DMS 273 treated with DMSO at 0.1 percent for 48 hours (cell line): ENCODE measurements at places on chromosomes 5 and 9.

DNA sequence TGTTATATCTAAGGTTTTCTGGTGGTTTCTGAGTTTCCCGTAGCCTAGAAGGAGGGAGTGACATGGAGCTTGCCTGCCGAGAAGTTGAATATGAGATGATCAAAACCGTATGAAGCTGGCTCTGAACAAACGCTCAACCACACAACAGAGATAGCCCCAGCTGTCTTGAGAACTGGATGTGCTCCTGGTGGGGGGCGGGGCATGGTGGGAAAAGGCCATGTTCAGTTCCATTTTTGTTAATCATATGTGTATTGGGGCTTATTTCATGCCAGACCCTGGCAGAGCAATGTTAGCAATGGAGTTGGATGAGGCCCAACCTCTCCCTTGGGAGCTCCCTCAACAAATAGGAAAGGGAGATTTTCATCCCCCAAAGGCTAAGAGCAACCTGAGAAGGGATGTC is 4.8 kb downstream of the CCL19 start:
- DNase-seq: no peak

DNA sequence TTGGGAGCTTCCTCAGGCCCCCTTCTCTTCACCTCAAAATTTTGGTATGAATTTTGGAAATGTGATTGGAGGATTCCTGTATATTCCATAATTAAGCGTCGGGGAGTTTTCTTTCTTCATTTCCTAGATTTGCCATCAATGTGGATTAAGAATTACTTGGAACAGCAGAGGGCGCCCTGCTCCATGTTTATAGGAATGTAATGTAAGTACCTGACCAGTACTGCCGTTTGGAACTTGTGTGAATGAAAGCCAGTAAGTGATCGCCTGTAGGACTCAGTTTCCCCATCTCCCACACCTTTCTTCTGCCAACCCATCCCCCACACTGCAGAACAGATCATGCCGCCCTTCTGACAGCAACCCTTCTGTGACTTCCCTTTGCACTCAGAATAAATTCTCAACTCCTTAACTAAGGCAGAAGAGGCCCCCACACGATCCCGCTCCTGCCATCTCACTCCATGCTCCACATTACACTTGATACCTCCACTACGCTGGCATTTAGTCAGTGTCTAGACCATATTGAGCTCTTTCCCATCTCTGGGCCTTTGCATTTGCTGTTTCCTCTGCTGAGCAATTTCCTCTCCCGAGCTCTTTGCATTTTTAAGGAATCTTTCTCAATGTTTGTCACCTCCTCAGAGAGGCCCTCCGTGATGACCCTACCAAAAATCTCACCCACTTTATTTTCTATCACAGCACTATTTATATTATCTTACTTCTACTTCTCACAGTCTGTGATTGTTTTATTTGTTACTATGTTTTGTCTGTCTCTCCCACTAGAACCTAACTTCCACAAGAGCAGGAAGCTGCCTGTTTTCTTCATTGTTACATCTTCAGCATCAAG is 79.5 kb upstream of the HTR4 start:
- no peak for DNase-seq

DNA sequence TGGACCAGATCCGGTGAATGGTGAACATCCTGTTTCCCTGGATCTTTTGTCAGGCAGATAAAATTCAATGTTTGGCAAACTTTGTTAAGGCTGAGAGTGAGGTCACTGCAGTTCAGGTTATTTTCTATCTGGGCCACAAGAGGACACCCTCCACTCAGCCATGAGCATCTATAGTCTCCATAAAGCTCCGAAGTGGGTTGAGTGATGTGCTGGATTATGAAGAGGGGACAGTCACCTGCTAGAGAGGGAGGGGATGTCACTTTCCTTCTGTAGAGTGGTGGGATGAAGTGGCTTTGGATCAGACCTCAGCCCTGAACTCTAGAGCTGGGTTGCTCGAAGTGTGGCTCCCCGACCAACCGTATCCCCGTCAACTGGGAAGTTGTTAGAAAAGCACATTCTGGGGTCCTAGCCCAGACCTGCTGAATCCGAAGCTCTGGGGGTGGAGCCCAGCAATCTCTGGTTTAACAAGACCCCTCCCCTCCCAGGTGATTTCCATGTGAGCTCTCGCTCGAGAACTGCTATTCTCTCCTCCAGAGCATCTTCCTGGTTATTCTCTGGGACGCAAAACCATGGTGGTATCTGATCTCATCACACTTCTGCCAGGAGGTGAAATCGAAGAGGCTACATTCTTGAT is 31.8 kb upstream of the FGF1 start:
- peak; percentile 47 for DNase-seq

DNA sequence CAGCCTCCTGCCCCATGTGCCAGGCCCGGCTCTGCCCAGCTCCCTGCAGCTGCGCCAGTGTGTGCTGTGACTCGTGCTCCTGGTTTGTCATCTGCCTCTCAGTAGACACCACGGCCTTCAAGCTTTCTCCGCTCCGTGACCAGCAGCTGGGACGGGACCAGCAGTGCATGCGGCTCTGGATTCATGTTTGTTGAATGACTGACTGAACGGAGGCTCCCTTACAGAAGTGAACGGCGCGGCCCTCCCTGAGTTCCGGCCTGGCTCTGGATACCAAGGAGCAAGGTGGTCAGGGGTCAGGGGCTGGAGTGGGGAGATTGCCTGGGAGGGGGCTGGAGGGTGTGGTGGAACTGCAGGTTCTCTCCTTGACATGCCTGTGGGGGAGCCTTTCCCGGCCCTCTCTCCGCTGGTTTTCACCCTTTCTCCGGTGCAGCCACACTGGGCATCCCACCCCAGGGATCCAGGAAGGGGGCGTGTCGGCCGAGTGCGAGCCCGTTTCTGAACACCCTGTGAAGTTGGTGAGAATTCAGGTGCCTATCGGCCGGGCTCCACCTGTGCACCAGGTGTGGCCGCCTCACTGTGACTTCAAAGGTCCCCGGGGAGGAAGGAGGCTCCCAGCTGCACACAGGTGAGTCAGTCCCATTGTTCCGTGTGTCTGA is 11.1 kb upstream of the CEP72 start:
- no peak for DNase-seq

DNA sequence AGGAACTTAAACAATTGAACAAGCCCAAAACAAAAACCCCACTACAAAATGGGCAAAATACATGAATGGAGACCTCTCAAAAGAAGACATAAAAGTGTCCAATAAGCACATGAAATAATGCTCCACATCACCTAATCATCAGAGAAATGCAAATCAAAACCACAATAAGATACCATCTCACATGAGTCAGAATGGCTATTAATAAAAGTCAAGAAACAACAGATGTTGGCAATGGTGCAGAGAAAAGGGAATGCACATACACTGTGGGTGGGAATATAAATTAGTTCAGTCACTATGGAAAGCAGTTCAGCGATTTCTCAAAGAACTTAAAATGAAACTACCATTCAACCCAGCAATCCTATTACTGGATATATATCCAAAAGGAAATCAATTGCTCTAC is 337.4 kb upstream of the GRIA1 start:
- DNase-seq: no peak

GRCh38 chr5:107403228-107403953 is 267.3 kb downstream of the EFNA5 start:
- DNase-seq: no peak

GRCh38 chr5:73591698-73592501 is 26.4 kb downstream of the UTP15 start:
- no peak for DNase-seq

DNA sequence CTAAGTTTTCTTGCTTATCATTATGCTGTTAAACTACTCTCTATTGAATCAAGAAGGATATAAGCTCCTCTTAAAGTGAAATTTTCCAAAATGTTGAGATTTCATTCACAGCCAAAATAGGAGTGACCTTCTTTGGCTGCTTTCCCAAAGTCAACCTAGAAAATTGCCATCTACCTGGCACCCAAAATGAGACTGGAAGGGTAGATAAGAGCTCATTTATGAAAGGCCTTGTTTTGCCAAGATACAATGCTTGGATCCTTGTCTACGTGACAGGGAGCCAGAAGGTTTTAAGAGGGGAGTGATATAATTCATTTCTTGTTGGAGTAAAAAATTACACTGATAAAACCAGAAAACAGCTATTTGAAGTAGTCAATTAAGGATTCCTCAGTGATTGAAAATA is 287.1 kb downstream of the IZUMO3 start:
- DNase-seq: no peak

- no peak for DNase-seq
Measured at GRCh38 chr9:92446536-92446935, 22.3 kb upstream of the OMD start.

- no peak for DNase-seq
Measured at GRCh38 chr9:13817754-13818278, 496.1 kb downstream of the NFIB start.

GRCh38 chr9:128909859-128910258 is 10.9 kb upstream of the PHYHD1 start:
- no peak for DNase-seq

DNA sequence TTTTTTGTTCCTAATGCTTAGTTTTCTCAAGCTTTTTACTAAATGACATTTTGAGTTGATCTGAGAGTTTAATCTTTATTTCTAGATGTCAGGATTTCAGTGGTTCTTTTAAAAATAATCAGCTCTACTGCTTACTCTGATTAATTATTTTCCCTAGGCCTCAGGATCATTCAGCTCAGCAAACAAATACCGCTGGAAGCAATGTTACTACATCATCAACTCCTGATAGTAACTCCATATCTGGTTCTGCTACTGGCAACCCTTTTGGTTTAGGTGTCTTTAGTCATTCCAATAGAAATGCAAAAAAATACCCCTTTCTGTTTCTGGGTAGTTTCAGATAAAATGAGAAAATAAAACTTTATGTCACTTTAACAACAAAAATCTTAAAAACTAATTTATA is 5.6 kb upstream of the IDNK start:
- DNase-seq: no peak
